ENCODE measurements at places on chromosomes 2 and 18.

DNA sequence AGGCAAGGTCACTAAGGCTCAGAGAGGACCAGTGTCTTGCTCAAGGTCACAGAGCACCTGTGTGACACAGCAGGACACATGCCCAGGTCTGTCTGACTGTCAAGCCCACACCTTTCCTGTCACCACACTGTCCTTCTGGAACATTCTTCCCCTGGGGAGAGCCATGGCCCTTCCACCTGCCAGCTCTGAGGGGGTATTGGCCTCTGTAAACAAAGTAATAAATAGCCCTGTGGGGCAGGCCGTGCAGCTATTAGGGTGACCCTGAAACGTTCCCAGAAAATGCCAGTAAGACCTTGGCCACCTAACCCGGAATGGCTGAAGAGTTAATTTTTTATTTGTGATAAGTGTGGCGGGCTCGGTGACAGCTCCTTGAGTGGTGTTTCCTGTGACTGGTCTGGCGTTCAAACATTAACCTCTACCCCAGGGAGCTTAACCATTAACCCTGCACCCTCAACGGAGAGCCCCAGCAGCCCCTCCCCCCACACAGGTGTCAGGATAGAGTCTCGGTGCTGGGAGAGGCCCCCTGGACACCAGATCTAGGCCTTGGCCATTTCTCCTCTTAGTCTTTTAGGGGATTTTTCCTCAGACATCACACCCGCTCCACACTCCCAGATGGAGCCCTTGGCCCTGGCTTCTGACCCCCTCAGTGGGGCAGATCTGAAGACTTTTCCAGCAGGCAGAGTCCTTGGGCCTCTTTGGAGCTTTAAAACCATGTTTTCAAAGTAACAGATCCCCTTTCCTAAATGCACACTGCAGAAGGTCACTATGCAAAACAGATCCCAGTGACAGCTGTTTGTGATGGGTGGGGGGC, 36.6 kb downstream of the SCTR start:
- DNase-seq = no peak

GRCh38 chr2:192675681-192676080, 480.9 kb upstream of the TMEFF2 start:
- no peak for DNase-seq

DNA sequence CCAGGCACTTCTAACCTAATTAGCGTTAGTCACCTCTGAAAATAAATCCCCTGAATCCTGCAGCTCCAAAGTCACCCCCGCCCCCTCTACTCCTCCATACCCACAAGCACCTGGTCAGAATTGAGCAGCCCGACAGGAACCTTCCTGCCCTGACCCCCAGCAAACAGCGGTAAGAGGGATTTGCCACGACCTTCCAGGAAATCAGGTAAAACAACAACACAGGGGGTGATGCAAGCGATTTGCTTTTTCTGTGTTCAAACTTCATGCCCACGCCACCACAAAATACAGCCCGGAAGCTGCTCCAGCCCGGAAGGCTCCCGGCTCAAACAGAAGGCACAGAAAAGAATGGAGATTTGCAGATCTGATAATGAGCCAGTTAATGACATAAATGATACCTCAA, 367.1 kb downstream of the GPD2 start:
- DNase-seq = no peak

DNA sequence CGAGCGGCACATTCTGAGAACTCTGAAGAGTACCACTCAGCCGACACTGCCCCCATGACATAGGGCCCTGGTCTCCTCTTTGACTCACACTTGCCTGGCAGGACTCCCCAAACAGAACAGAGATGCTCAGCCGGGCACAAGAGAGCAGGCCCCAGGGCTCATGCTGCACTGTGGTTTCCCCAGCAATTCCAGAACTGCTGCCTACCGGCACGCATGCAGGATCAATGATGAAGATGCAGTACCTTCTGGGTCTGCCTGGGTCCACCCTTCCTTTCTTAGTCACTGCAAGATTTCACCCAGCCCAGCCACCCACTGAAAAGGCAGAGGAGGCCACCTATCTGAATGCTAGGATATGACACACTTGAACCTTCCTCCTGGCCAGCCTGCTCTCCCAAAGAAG, 49.4 kb downstream of the BCL11A start:
- no peak for DNase-seq

DNA sequence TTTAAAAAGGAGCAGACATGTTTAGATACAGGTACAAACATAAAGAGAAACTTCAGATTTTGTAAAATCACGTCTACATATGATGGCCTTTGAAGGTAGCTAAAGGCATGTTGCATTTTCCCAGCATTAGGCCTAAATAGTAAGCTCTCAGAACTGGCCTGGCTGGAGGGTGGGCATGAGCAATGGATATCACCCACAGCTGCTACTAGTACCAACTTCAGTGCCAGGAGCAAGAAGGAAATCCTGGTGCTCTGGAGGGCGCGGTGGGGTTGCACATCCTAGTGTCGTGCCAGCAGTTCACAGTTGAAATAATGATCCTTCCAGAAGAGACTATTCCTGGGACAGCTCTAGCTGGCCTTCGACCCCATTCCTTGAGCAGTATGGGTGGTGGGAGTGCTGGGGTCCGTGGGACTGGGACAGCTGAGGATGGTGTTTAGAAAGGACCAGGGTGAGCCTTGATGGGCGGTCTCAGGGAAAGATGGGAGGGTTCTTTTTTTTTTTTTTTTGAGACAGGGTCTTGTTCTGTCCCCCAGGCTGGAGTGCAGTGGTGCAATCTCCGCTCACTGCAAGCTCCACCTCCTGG, 4.9 kb downstream of the DES start:
- DNase-seq = no peak

DNA sequence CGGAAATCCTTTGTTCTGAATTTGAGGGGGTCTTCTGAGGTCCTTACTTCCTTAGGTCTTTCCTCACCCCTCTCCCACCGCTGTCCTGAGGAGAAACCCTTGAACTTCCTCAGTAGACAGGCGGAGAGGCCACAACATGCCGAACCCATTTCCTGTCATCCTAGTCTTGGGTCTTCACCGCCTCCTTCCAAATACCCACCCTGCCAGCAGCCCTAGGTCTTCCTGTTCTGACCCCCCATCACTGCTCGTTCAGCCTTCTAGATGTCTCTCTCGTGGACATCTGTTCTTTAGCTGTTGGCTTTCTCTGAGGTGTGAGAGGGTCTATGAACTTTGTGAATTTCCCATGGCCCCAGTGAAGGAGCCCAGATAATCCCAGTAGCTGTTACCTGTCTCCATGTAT, 27.2 kb upstream of the CYP27A1 start:
- DNase-seq = no peak

DNA sequence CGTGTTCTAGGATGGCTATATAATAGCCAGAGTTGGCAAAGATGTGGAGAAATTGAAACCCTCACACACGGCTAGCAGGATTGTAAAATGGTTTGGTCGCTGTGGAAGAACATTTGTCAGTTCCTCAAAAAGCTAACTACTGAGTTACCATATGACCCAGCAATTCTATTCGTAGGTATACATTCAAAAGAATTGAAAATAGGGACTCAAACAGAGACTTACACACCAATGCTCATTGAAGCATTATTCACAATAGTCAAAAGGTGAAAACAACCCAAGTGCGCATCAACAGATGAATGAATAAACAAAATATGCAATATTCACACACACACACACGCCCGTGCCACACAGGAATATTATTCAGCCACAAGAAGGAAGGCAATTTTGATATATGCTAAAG, 98.7 kb downstream of the PLA2R1 start:
- no peak for DNase-seq

DNA sequence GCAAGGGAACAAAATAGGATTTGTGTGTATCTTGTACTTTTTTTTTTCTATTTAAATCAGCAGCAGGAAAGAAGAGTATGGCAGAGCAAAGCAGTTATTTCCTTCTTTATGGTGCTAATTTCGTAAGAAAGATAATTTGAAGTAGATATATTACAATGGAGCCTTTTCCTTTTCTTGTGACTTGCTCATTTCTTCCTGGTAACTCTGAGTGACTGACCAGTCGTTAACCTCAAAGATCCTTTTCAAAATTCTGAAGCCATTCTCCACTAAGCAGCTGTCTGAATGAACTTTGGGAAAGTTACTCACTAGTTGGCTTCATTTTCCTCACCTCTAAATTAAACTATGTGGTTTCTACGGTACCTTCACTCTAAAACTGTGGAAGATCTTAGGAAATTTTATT, 24.6 kb downstream of the AFTPH start:
- DNase-seq = no peak

GRCh38 chr2:109109342-109109741, 19.7 kb upstream of the SH3RF3 start:
- DNase-seq = no peak

GRCh38 chr2:42007551-42007950, 40.3 kb upstream of the PKDCC start:
- no peak for DNase-seq

DNA sequence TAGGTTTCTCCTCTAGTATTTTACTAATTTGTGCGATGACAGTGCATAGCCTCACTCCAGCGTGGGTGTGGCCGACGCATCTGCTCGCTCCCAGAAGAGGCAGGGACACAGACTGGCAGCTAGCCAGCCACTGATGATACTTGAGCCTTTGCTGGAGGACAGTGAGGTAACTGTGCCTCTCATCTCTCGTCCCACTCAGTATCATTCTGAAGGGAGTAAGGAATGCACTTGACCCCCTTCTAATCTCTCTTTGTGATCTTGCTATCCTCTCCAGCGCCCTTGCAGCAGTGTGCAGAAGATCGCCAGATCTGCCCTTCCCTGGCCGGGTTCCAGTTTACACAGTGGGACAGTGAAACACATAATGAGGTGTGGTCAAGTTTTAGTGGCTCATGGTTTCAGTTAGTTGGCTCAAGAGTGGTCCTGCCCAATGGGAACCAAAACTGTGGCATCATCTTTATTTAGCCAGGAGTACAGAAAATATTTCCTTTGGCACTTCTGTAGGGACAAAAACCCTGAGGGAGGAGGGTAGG, 17.5 kb downstream of the NCAPH start:
- no peak for DNase-seq

GRCh38 chr18:10838553-10838952, 310.8 kb downstream of the PIEZO2 start:
- no peak for DNase-seq

- no peak for DNase-seq
Observed at GRCh38 chr2:44655401-44655864, 286.1 kb upstream of the SIX3 start.

- no peak for DNase-seq
Observed at GRCh38 chr2:10599921-10600320, 89.9 kb downstream of the NOL10 start.

DNA sequence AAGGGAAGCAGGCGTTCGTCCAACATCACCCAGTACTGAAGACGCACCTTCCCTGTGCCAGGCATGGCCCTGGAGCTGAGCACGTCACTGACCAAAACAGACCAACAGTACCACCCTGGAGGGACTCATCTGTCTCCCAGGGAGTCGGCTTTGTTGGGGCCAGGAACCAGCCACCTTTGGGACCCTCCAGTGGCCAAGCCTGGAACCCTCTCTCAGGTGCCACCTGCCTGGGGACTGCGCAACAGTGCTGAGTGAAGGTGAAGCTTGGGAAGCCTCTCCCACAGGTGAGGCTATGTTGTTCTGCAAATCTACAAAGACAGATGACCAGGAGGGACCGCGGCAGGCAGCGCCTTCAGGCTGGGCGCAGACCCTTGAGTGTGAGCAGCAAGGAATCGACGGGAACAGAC, 91.4 kb upstream of the OTOS start:
- DNase-seq = peak; percentile 13

DNA sequence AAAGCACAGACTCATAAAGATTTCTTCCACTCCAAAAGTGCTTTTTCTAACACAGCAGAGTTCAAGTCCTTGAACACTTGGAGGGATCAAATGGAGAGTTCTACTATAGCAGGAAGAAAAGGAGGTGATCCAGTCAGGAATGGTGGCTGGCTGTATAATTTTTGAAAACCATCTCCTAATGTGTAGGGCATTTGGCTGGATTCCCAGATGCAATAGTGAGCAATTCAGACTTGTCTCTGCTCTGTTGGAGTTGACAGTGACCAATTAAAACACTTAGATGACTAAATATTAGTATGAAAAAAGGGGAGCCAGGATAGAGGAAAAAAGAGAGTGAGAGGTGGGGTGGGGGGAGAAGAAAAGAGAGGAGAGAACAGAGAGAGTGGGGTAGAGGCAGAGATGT, 5.3 kb upstream of the G6PC2 start:
- no peak for DNase-seq

GRCh38 chr18:40079786-40080185, 1875.2 kb upstream of the PIK3C3 start:
- DNase-seq = no peak

- DNase-seq = no peak
Observed at GRCh38 chr18:26941584-26941983, 76.1 kb upstream of the AQP4 start.

GRCh38 chr2:105290981-105291660, 38.4 kb downstream of the TGFBRAP1 start:
- no peak for DNase-seq
